WTC11 (cell line): ENCODE measurements at places on chromosomes 7 and 10.

DNA sequence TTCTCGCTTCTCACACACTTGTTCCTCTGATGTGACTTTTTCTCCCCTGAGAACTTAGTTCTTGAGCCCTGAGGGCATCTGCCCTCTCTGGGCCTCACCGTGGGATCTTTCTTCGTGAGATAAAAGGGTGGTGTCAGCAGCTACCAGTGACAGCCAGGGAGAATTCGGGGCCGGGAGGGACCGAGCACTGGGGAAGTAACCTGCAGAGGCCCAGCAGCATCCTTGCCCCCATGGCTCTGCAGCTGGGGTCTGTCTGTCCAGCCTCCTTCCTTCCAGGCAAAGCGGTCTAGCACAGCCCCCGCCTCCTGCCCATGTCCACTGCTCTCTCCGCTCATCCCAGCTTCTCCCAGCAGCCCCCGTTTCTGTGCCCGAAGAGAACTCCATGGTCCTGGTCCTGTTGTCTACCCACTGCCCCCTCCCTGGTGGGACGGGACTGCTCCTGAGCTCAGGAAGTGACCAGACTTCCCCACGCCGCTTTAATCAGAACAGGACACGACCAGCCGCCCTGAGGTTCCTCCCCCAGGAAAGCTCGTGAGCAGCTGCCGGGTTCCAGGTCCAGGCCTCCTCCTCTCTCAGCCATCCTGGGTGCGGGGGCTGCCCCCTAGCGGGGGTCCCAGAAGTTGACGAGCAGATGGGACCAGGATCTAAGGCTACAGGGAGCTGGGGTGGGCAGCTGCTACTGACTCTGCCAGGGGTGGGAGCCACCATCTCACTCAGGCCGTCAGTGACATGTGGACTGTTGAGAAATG is 187.5 kb downstream of the WDR37 start:
- DNase-seq, result peak; percentile 46

DNA sequence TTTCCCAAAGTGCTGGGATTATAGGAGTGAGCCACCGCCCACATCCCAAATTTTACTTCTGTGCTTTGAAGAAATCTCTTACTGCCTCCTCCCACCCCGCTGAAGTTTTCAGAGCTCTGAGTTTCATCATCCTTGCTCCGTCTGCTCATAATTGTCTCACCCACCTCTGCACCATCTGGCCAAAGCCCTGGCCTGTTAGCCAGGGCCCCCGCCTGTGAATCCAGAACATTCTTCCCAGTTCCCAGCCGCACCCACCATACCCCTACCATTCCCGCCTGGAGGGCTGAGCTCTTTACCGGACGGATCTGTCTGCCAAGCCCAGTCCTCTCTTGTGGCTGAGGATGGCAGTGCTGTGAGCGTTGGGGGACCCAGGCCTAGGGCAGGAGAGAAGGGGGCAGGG is 14.5 kb downstream of the SSC4D start:
- DNase-seq, result no peak

DNA sequence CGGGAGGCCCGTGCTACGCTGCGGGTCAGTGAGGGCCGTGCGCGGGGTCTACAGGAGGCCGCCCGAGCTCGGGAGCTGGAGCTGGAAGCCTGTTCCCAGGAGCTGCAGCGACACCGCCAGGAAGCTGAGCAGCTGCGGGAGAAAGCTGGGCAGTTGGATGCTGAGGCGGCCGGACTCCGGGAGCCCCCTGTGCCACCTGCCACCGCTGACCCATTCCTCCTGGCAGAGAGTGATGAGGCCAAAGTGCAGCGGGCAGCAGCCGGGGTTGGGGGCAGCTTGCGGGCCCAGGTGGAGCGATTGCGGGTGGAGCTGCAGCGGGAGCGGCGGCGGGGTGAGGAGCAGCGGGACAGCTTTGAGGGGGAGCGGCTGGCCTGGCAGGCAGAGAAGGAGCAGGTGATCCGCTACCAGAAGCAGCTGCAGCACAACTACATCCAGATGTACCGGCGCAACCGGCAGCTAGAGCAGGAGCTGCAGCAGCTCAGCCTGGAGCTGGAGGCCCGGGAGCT is 7.0 kb downstream of the LZTS2 start:
- DNase-seq, result no peak

GRCh38 chr10:63390521-63390920 is 75.3 kb downstream of the JMJD1C start:
- no peak for DNase-seq

DNA sequence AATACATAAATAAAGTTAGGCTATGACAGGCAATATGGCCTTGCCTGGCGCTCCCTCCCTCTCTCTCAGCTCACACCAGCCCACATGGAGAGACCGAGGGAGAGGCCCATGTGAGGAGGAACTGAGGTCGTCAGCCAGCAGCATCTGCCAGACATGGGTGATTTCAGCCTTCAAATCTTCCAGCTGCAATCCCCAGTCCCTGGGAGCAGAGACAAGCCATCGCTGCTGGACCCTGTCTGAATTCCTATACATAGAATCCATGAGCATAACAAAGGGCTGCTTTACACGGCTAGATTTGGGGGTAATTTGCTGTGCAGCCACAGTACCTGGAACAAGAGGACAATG is 35.6 kb downstream of the ANKRD16 start:
- no peak for DNase-seq
